ENCODE measurements at places on chromosomes 2 and 18.

DNA sequence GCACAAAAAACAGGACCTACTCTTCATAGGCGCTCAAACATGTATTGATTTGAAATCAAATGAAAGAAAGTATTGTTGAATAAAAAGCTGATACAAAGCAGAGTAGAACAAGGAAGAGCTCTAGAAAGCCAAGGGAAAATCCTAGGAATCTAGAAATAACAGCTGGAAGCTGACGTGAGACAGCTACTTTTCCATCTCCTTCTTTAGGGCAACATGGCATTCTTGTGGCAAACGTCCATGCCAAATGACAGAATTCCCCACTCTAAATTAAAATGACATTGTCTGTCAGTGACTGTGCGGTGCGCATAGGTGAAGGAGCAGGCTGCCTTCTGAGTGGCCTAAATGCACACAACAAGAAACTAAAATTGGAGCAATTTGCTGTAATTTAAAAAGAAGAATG is 557.4 kb downstream of the SOX11 start:
- DNase-seq, result no peak

- DNase-seq, result no peak
Observed at GRCh38 chr18:31677592-31677991, 6.8 kb downstream of the B4GALT6 start.

DNA sequence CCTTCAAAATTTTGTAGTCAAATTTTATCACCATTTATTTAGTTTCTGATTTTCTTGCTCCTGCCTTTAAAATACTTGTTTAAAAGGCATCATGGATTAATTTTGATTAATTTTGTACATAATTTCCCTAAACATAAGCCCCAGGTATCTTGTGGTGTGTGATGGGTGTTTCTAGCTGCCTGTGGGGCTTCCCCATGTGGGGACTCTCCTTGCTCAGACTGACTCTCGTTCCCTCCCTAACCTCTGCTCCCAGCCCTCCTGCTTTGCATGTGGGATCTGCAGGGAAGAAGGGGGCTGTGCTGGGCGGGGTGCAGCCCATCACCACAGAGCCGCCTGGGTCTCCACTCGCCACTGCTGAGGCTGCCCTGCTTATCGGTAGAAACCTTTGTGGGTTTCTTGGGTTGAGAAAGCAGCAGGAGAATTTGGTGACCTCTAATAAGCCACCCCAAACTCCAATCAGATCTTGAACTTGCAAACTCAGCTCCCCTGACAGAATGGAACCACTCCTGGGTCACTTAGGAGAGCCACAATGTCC is 72.5 kb downstream of the MRPS9 start:
- no peak for DNase-seq

GRCh38 chr2:65380255-65380654 is 52.1 kb downstream of the SPRED2 start:
- no peak for DNase-seq

GRCh38 chr2:20448246-20448976 is 1.5 kb downstream of the RHOB start:
- no peak for DNase-seq

DNA sequence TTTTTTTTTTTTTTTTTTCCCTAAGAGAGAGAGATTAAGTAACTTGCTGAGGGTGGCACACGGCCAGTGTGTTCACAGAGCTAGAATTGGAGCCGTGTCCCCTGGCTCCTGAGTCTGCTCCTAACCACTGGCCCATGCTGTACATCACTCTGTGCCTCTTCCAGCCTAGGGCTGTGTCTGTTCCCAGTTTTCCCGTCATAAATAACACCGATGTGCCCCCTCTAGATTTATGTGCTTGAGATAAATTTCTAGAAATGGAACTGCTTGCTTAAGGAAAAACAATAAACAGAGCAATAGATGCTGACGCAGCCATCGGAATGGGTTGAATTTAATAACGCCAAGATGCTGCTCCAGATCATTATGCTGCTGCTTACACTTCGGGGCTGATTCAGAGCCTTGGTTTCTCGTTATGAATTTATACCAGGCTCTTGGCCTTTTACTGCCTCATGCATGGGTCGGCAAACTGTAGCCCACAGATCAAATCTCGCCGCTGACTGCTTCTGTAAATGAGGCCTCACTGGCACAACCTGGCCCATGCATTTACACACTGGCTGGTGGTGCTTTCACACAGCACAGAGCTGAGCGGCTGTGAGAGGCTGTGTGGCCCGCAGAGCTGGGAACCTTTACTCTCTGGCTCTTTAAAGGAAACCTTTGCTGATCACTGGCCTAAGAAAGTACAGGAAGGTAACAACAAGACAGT is 58.1 kb downstream of the NDUFA10 start:
- DNase-seq, result no peak

DNA sequence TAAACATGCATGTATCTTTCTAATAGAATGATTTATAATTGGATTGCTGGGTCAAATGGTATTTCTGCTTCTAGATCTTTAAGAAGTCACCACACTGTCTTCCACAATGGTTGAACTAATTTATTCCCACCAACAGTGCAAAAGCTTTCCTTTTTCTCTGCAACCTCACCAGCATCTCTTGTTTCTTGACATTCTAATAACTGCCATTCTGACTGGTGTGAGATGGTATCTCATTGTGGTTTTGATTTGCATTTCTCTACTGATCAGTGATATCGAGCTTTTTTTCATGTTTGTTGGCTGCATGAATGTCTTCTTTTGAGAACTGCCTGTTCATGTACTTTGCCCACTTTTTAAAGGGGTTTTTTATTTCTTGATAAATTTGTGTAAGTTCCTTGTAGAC is 182.5 kb downstream of the ANKRD44 start:
- no peak for DNase-seq

- DNase-seq, result no peak
Observed at GRCh38 chr2:5026571-5027234, 665.5 kb upstream of the SOX11 start.

GRCh38 chr2:30448308-30448707 is 1.3 kb downstream of the LCLAT1 start:
- no peak for DNase-seq

GRCh38 chr2:232551250-232551638 is 755 bp downstream of the EIF4E2 start:
- no peak for DNase-seq

- no peak for DNase-seq
Observed at GRCh38 chr18:32919799-32920198, 147.0 kb upstream of the KLHL14 start.

- peak; percentile 17 for DNase-seq
Observed at GRCh38 chr2:17752892-17753802, 463 bp downstream of the SMC6 start.

GRCh38 chr2:24930768-24931167 is 10.7 kb upstream of the ADCY3 start:
- DNase-seq, result no peak

- no peak for DNase-seq
Observed at GRCh38 chr2:285531-285930, 2.4 kb downstream of the ALKAL2 start.

DNA sequence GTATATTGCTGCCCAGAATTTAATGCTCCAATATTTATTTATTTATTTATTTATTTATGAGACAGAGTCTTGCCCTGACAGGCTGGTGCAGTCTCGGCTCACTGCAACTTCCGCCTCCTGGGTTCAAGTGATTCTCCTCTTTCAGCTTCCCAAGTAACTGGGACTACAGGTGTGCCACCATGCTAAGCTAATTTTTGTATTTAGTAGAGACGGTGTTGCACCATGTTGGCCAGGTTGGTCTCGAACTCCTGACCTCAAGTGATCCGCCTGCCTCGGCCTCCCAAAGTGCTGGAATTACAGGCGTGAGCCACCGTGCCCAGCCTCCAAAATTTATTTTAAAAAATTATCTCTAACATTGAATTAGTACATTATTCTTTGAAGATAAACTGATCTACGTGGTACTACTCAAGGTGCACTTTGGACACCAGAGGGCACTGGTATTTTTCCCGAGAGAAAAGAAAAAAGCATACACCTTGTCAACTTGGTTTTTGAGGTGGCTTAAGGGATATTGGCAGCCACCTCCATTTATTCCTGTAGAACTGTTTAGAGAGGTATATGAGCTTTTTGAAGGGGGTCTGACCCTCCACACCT is 1.4 kb upstream of the IDH1 start:
- no peak for DNase-seq

GRCh38 chr2:197675711-197676188 is 363 bp upstream of the RFTN2 start:
- no peak for DNase-seq

GRCh38 chr2:192215096-192215877 is 20.6 kb upstream of the TMEFF2 start:
- DNase-seq, result no peak

DNA sequence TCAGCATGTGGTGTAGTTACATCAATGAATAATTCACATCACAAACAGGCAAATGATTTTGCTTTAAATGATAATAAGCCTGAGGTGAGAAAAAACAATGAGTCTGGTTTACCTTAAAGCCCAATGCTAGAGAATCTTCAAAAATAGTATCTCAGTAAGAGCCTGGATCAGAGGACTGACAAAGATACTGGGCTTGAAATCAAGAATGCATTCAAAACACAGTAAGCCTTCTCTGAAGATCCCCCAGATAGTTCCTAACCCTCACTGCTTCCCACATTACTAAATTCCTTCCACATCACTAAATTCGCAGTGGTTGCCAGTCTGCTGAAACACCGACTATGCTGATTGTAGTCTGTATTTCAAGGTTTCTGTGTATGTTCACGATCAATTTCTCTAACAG is 514.9 kb downstream of the SUCLG1 start:
- no peak for DNase-seq

GRCh38 chr2:164028814-164029534 is 293.2 kb upstream of the FIGN start:
- DNase-seq, result no peak

- no peak for DNase-seq
Observed at GRCh38 chr2:43302182-43302960, 76.0 kb upstream of the ZFP36L2 start.

- DNase-seq, result no peak
Observed at GRCh38 chr2:179612591-179613298, 248.7 kb downstream of the ZNF385B start.

DNA sequence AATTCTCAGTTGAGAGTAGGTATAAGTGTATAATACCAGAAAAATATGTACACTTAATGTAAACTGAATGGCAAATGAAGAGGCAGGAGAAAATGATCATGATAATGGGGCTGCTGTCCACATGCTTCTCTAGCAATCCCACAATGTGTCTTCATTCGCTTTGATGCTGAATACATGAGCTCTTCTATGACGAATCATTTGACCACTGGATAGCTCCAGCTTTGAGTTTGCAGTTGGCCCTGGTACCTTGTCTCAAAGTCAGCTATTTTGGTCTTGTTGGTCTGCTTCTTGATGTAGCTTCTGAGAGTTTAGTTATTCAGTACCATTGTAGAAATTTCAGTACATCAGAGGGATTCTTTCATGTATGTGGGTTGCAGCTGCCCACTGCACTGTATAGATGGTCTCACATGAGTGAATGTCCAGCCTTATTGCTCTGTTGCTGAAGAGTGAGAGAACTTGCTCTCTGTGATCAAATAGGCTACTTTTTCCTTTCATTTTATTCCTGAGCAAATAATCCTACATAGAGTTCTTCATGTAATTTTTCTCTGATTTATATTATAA is 105.1 kb downstream of the TTC27 start:
- DNase-seq, result no peak

GRCh38 chr2:127125821-127126220 is 18.9 kb upstream of the BIN1 start:
- no peak for DNase-seq

GRCh38 chr2:122531290-122532071 is 776.0 kb downstream of the TSN start:
- no peak for DNase-seq

DNA sequence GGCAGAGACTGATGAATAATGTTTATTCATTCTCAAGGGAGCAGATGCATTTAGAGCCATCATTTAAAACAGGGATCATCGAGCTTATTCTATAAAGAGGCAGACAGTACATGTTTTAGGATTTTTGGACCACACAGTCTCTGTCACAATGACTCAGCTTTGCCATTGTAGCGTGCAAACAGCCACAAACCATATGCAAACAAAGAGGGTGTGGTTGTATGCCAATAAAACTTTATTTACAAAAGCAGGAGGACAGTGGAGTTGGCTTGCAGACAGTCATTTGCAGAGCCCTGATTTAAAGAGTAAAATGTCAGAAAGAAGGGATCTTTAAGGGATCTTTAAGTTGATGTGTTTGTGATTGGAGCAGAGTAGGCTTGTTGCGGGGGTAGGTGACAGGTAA is 51.5 kb downstream of the SMIM21 start:
- DNase-seq, result no peak

DNA sequence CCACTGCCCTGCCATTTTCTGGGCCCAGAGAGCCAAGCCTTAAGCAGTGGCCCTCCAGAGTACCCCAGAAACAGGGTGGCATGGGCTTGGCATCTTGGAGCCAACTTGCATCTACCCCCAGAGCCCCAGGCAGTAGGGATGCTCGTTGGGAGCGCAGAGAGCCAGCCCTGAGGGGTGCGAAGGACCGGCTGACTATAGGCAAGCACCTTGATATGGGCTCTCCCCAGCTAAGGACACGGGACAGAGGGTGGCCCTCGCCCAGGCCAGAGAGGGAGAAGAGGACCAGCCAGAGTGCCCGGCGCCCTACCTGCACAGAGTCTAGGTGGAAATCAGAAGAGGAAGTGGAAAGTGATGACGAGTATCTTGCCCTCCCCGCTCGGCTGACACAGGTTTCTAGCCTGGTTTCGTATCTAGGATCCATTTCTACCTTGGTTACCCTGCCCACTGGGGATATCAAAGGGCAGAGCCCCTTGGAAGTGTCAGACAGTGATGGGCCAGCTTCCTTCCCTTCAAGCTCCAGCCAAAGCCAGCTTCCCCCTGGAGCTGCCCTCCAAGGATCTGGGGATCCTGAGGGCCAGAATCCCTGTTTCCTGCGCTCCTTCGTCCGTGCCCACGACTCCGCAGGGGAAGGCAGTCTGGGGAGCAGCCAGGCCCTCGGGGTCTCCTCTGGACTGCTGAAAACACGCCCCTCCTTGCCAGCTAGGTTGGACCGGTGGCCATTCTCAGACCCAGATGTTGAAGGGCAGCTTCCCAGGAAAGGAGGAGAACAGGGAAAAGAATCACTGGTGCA is 16.2 kb downstream of the CEP68 start:
- DNase-seq, result no peak

GRCh38 chr2:207166349-207167098 is 776 bp upstream of the KLF7 start:
- peak; percentile 62 for DNase-seq

DNA sequence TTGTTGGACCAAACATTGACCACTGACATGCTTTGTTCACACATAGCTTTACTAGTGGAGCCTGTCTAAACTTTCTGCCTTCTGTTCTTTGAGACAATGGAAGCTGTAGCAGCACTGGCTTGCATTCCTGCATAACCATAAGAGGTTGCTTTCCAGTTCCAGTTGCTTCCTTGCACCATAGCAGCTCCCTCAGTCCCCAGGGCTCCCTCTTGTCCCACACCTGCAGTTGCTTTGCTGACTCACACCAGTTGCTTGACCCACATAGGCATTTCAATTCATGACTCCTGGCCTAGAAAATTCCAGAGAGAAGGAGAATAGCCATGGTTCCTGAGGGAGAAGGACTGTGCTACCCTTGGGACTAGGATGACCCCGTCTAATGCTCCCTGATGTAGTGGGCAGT is 20.9 kb downstream of the SGPP2 start:
- DNase-seq, result no peak
